ENCODE measurements at places on chromosomes 6 and 20.

- DNase-seq = peak; percentile 64
These were observed 2.7 kb upstream of the MICA start for GRCh38 chr6:31400467-31401289.

DNA sequence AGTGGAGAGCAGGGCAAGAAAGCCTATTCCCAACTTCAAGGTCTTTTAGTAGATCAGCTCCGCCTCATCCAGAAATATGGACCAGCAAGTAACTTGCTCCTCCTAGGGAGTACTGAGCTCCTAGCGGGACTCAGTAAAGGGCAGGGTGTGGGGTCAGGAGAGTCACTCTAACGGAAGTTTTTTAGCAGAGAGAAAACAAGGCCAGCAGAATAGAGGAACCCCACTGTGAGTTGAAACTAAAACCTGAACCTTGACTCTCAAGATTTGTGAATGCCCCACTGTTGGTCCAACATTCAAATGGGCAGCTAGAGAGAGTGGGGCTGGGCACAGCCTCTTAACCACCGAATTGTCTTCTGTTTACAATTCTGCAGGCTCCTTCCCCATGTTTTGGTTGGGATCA, 244.8 kb downstream of the FARS2 start:
- DNase-seq = no peak

GRCh38 chr6:25925876-25926275, 4.6 kb downstream of the SLC17A2 start:
- no peak for DNase-seq

DNA sequence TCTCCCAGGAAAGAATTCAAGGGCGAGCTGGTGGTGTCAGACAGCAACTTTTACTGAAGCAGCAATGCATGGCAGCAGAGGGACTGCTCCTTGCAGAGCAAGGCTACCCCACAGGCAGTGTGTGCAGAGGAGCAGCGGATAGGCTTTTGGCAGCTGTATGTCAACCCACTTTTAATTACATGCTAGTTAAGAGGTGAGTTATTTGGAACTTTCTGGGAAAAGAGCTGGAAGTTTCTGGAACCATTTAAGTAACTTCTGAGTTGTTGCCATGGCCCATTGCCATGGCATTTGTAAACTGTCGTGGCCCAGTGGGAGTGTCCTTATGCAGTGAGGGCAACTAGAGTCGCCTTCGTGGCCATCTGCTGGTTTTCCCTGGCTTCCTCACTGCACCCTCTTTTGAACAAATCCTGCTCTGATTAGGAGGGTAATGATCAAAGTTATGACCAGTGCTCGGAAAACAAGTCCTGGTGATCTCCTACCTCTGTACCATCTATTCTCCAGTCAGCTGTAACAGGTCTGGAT, 34.0 kb downstream of the BPIFB4 start:
- DNase-seq = no peak

DNA sequence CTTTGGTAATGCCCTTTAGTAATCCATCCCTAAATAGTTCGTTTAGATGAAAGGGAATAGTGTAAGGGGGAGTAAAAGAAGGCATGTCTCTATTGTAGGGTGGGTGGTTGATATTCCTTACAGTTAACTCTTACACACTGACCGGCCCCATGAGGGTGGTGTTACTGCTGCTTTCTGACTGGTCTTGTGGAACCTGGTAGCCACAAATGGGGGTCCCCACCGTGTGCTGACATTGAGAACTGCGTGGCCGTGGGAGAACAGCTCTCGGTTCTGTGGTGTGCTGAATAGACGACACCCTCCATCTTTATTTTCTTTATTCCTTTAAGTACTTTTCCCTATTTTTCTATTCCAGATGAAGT, 19.3 kb downstream of the MRAP2 start:
- DNase-seq = peak; percentile 38

GRCh38 chr6:76702187-76702586, 629.7 kb upstream of the IMPG1 start:
- DNase-seq = no peak

- no peak for DNase-seq
These were observed 47.6 kb downstream of the EPHA7 start for GRCh38 chr6:93371756-93372155.

DNA sequence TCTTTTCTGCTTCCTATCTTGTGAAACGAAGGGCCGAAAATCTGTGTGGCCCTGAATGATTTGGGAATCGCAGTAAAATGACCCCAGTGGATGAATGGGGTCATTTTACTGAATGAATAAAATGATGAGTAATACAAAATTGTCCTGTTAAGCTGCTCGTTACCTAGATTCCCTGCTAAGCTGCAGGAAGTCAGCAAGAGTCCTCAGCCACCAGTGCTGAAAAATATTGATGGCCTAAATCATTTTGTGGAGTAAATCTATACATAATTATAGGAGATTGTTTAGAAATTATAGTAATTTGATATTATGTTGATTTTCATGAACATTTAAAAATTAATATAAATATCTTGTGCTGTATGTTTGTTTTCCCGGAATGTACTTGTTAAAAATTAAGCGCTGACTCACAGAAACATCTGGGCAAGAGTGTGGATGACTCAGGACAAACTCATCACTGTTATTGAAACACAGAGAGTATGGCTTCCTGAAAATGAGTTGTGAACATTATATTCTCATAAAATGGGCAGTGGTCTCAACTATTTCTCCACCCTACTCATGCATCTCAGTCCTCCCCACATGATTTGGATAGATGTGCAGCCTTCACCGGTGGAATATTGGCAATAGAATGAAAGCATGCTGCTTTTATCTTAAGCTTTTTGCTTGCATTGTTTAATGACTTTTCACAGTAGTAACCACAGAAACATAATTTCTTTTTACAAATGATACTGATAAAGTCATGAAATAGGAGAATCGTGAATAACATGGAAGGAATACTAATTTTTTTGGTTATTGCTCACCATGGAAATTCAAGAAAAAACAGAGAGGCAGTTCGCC, 36.2 kb upstream of the RGS17 start:
- DNase-seq = no peak

DNA sequence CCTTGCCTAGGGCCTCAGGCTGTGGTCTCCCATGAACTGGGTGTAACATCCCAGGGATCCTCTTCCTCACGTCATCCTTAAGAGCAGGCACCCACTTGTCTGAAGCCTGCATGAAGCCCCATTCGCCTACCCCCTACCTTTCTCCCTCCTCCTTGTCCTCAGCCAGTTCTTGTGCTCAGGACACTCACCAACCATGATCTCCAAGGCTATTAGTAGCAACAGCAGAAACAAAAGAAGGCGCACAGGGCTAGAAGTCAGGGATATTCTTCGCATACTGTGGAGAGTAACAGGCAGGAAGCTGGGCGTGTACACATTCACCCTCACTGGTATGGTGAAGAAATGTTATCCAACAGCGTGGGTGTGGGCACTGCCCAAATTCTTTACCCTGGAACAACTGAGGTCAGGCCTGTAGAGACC, 7.3 kb downstream of the RAET1E start:
- DNase-seq = peak; percentile 3

- peak; percentile 28 for DNase-seq
These were observed 18.5 kb upstream of the SCUBE3 start for GRCh38 chr6:35195120-35195780.

DNA sequence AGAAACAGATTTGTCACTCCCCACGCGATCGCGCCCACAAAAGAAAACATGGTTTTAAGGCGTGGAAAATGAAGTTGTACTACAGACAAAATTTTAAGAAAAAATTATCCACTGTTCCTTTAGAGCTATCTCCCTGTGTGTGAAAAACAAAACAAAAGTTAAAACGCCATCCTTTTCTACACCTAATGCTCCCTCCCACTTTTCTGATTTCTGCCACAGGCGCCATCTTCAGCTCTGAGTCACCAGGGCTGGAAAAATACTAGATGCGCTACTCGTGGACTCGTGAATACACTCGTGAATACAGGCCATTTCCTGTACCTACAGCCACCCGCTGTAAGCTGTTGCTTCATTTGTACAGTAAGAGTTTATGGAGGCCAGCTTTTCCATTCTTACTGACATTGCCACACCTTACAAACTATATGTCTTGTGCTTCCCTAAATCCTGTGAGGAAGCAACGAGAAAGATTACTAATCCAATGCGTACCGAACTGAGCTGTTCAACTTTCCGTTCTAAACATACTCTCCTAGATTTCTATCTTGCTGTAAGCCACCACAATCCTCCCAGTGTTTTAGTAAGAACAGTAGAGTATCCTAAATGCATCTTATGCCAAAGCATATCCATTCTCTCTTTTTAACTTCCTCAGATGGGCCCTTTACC, 773 bp upstream of the AHI1 start:
- peak; percentile 10 for DNase-seq

DNA sequence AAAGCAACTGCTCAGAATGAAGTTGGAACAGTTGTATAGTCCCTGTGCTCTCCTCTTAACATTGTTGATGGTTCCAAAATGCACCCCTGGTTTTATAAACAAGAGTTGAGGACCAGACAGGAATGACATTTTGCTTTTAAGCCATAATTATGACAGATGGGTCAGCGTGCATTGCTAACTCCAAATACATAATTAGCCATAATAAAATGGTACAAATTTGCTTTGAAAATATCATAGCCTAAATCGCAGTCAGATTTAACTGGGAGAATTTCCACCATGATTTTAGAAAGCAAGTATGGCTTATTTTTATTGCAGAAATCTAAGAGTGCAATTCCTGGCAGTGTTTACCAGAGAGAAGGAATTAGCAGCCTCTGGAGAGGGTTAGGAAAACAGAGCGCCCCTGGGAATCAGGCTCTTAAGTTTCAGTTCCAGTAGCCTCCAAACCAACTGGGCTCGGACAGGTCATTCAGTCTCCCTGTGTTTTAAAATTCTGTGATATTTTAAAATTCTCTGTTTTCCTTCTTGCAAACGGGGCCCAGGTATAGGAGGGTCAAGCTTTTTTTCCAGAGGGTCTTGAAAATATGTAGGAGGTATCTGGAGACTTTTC, 302.3 kb downstream of the TBC1D7 start:
- DNase-seq = no peak

- no peak for DNase-seq
These were observed 315.4 kb downstream of the ALDH8A1 start for GRCh38 chr6:134634466-134634865.

DNA sequence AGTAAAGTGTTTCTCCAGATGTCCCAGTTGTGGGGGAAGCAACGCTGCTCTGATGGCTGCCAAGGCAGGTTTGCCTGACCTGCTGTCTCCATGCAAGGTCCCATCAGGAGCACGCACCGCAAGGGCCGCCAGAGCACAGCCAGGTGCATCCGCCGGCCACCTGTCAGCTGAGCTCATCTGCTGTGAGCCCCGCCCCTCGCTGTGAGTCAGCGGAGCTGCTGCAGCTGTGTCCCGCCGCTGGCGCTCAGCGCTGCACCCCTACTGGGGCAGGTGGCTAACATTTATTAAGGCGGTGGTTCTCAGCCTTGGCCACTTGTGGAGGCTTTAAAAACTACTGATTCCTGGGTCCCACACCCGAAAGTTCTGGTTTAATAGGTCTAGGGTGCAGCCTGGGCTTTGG, 225.7 kb downstream of the UST start:
- DNase-seq = peak; percentile 89

DNA sequence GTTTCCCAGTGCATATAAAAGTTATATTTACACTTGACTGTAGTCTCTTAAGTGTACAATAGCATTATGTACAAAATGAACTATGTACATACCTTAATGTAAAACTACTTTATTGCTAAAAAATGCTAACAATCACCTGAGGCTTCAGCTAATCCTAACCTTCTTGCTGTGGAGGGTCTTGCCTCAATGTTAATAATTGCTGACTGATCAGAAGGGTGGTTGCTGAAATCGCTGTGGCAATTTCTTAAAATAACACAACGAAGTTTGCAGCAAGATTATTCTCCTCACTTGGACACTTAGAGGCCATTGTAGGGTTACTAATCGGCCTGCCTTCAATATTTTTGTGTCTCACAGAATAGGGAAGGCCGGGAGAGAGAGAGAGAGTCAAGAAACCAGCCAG, 24.7 kb upstream of the MICB start:
- DNase-seq = no peak

DNA sequence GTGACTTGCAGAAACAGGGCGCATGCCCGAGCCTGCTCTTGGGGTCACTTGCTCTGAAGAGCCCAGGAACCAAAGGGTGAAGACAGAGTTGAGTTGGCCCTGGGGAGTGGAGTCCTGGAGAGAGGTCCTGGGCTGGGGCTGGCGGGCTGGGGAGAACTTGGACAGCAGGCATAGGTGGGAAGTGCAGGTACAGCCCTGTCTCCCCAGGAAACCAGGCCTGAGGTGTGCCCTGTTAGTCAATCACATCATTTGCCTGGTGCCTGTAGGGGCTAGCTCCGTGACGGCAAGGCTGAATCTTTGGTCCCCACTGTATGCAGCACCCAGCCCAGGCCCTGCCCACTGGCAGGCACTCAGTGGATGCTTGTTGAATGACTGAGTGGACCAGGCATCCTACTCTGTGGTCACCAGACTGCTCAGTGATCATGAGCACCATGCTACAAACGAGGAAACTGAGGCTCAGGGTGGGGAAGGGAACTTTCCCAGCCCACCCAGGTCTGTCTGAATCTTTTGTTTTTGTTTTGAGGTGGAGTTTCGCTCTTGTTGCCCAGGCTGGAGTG, 15.6 kb upstream of the NOL4L start:
- no peak for DNase-seq

GRCh38 chr20:17142666-17143065, 84.2 kb upstream of the PCSK2 start:
- no peak for DNase-seq

DNA sequence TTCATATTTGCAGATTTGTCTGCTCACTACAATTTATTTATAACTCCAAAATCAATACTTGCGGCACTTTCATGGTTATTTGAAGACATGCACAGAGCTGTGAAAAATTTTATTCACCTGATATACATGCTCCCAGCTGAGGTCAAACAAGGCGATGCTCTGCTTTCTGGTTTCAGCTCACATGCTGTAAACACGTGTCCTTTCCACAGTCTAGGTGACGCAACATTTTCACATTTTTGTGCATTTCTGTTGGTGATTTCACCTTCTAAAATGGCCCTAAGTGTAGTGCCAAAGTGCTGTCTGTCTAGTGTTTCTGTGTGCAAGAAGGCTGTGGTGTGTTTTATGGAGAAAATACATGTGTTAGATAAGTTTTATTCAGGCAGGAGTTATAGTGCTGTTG, 650.5 kb downstream of the RNF144B start:
- no peak for DNase-seq

- no peak for DNase-seq
These were observed 573.5 kb downstream of the CD109 start for GRCh38 chr6:74269600-74269858.

DNA sequence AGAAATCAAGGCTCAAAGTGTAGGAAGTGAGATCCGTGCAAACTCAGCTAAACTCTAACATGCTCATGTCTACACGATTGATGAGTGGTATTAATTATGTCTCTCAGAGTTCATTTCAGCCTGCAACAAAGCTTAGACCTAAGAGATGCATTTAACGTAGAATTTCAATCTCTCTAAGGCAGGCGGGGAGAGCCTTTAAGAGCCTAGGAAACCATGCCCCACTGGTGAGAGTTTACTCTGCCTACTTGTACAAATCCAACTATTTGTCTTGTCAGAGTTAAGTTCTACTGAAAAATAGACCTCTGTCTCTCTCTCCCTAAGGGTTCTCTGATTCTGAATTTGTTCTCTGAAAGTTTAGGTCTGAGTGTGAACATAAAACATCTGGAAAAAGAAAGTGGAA, 100.9 kb downstream of the SPTLC3 start:
- DNase-seq = no peak
